ENCODE measurements at places on chromosomes 3 and 15. TPM values are rescaled to one million over a fixed set of nuclear protein-coding genes. Genes with fewer than 3 reads are reported as not detected.

FANCD2OS gene
- not detected for total RNA-seq

HTR3E gene
- not detected for total RNA-seq

BLM gene
- total RNA-seq: 3.0 TPM

GPR87 gene
- not detected for total RNA-seq

UBE2E2 gene
- total RNA-seq: 43.5 TPM

LEKR1 gene
- total RNA-seq: 0.47 TPM

ARGFX gene
- not detected for total RNA-seq

ITIH3 gene
- total RNA-seq: 2.8 TPM
